ENCODE measurements at places on chromosomes 3 and 15.

DNA sequence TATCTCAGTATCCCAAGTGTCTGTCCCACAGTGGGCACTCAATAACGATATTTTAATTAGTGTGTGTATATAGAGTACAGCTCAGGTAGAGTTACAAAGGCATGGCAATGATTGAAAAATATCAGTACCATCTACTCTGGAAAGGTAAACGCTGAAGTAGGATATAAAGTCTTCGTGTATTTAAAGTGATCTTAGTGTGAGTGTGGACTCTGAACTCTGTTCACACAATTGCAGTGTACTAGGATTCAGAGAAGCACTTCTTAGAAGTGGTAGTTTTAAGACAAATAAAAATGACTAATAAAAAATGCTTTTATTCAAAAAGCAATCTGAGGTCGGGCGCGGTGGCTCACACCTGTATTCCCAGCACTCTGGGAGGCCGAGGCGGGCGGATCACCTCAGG is 62.9 kb upstream of the RAP2B start:
- DNase-seq, result no peak

DNA sequence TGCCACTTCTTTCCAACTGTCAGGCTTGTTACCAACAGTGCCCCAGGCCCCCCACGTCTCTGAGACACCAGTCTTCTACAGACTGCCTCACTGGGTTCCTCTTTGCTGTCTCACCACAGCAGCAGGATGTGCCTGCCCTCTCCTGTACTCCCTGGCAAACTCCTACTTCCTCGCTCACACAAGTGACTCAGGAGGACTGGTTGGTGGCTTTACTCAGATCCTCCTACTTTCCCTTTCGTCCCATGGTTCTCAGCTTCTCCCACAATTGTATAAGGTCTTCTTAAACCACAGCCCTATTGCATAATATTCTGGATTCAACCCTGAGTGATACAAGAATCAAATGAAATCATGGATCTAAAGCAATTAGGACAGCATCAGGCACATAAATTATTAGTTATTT is 246.6 kb upstream of the PROK2 start:
- DNase-seq, result no peak

GRCh38 chr3:24151594-24151993 is 206.5 kb downstream of the NR1D2 start:
- no peak for DNase-seq

DNA sequence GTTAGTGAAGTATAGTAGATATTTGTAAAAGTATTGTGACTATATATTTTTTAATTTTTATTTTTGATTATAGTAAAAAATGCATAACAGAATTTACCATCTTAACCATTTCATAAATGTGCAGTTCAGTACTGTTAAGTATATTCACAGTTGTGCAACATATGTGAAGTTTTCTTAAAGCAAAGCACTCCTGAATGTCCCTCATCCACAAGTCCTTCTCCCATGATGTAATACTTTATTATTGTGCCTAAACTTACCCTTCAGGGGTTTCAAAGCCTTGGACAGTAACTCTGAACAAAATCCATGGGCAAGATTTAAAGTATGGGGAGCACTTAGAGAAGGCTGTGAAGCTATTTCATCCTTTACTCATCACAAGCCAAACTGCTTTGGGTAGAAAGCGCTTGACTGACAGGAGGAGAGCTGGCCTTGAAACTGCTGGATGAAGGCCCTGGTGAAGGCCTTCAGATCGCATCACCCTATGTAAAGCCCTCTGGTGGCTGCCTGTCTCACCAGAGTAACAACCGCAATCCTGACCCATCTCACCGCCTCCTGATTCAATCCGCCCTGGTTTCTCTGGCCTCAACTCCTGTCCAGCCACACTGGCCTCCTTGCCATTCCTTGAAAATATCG is 28.0 kb downstream of the LSM3 start:
- DNase-seq, result no peak

DNA sequence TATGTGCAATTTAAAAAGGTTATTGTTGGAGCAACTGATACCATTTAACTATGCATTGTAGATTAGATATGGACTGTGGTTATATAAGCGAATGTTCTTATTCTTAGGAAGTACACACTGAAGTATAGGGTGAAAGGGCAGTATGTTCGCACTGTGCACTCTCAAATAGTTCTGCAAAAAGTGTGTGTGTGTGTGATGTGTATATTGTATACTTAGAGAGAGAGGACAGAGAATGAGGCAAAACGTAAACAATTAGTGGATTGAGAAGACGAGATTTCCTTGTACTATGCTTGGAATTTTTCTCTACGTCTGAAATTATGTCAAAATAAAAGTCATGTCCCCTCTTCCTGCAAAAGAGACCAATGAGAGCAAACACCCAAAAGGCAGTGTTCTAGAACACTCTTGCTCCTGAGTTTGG is 30.4 kb downstream of the LSM3 start:
- no peak for DNase-seq

DNA sequence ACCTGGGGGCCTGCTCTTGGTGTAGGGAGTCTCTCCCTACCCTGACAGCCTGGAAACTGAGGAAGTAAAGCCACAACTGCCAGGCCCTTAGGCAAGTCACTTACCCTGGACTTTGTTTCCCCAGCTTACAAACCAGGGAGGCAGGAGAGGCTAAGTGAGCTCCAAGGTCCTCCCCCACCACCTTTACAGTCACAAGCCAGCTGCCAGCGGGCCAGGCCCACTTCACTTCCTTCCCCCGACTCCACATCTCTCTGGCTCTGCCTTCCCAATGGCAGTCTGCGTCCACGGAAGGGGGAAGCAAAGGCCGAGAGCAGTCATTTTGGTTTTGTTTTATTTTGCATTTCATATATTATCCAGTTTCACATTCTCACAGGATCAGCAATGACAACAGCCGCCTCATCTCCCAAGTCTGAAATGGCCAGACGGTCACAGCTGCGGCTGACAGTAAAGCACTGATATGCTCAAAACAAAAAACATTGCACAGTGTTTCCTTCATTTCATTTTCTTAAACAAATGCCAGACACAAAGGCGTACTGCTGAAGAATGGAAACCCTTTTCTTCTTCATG is 35.7 kb downstream of the RBPMS2 start:
- DNase-seq, result no peak

DNA sequence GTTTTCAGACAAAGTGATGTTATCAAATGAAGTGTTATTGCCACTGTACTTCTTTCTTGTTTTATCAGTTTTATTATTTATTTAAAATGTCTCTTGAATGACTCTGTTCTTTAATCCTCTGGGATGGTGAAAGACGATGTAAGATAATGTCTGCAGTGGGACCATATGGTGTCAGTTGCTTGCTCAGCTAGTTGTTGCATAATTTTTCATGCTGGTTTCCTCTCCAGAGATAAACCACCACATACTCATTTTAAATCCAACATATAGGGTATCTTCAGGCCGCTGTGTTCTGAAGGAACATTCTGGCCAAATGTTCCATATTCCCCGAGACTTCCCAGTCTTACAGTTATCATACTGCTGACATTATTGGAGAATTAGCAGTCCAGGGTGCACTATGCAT is 75.9 kb downstream of the GABRG3 start:
- DNase-seq, result no peak

DNA sequence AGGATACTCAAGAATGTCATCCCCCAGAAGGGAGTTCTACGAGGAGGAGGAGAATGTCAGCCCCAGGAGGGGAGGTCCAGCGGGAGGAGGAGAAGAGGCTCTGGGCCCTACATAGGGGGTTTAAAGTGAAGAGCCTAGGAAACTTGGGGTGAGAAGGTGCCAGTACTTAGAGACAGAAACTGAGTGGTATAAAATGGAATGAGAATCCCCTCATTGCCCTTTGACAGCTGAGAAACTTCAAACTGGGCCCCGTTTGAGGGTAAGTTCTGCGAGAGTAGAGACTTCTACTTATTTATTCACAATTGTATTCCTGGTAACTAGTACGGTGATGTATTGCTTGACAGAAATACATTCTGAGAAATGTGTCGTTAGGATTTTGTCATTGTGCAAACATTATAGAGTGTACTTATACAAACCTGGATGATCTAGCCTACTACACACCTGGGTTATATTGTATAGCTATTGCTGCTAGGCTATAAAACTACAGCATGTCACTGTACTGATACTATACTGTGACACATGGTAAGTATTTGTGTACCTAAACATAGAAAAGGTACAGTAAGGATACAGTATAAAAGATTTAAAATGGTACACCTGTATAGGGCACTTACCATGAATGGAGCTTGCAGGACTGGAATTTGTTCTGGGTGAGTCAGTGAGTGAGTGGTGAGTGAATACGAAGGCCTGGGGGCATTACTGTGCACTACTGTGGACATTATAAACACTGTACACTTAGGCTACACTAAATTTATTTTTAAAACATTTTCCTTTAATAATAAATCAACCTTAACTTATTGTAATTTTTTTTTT is 62.0 kb downstream of the TSC22D2 start:
- no peak for DNase-seq

- no peak for DNase-seq
These were observed 87.0 kb upstream of the ONECUT1 start for GRCh38 chr15:52876991-52877663.

All from activated CD8-positive, alpha-beta memory T cell treated with anti-CD3 and anti-CD28 coated beads for 48 hours (primary cell).